ENCODE measurements at places on chromosomes 5 and 9.

GRCh38 chr5:7667216-7667767 is 183.6 kb downstream of the CFAP90 start:
- no peaks in the 10 kb centered on the region for H3K27me3 ChIP-seq
- H3K36me3 ChIP-seq, result no peaks in the 10 kb centered on the region
- H3K4me3 ChIP-seq, result no peak overlapping the region

DNA sequence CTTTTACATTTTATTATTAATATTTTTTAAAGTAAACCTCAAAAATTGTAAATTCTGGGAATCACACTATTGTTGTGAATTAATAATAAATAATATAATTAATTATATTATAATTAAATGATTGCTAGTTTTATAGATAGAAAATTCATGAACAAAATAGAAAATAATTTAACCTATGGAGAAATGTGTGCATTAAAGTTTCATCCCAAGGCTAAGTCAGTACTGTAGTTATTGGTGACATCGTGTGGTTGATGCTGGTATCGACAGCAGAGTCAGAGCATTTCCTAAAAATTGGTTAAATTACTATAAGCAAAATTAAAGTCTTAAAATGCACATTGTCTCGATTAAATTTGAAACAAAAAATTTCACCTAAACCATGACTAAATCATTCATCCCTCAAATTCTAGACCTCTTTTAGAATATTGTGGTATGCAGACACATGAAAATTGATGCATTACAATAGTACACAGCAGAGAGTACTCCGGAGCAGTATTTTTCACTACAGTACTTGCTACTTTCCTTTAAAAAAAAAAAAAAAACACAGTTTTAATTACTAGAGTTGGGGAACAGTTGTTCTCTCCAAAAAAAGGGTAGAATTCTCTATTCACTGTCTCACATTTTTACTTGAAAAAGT is 73.9 kb downstream of the RORB start:
- H3K4me1 ChIP-seq, result no peaks in the 10 kb centered on the region
- no peak overlapping the region for H3K27ac ChIP-seq
- no peak for DNase-seq
- no peaks in the 10 kb centered on the region for H3K36me3 ChIP-seq

DNA sequence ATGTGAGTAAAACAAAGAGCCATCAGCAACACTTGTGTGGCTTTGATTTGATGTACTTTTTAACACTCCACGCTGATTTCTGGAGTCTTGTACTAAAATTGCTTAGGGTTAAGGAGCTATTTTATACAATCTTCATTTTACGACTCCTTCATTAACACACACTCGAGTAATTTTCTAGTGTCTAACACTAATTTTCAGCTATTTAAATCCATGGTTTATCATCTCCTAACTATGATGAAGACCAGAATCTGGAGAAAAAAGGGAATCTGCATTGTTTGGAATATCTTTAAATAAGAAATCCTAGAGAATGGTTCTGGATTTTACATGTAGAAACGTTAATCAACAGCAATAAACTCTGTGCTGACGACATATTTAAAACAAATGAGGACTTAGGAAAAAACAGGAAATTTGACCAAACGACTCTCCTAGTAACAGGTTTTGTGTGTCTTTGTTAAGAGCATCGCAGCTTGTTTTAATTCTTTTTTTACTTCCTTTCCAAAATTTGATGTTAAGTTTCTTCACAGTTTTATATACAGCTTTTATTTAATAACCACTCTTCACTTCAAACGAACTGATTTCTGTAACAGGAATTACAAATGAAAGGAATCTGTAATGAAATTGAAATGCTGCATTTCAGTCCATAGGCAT is 138.5 kb downstream of the AOPEP start:
- DNase-seq, result no peak
- H3K27me3 ChIP-seq, result peaks cover 53% of the 10 kb centered on the region
- H3K4me3 ChIP-seq, result no peak overlapping the region
- H3K4me1 ChIP-seq, result peaks cover 34% of the 10 kb centered on the region
- no peak overlapping the region for H3K27ac ChIP-seq

- DNase-seq, result no peak
- no peaks in the 10 kb centered on the region for H3K4me1 ChIP-seq
- H3K27ac ChIP-seq, result no peak overlapping the region
- H3K36me3 ChIP-seq, result no peaks in the 10 kb centered on the region
These were observed 28.5 kb upstream of the IFNA14 start for GRCh38 chr9:21268347-21268657.

DNA sequence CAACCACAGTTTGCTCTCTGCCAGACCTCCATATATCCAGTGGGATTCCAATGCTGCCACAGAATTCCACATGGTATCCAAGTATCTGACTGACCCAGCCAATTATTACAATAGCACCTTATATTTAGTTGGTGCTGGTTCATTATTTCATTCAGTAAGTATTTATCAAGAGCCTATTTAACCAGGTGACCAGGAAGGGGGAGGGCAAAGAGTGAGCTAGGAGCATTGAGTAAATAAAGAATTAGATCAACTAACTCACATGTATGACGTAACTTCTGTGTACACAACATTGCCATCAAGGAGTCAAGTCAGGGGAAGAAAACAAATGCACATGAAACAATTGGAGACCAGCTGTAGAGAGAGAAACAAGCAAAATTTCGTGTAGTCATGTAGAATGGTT is 207.1 kb upstream of the PAPPA start:
- no peak overlapping the region for H3K27ac ChIP-seq
- no peaks in the 10 kb centered on the region for H3K36me3 ChIP-seq
- no peaks in the 10 kb centered on the region for H3K27me3 ChIP-seq
- no peak for DNase-seq
- no peaks in the 10 kb centered on the region for H3K4me1 ChIP-seq

- H3K27me3 ChIP-seq, result no peaks in the 10 kb centered on the region
- no peak for DNase-seq
- H3K4me1 ChIP-seq, result peaks cover 4% of the 10 kb centered on the region
- H3K4me3 ChIP-seq, result peak overlapping the region; percentile 87
These were observed 2.7 kb upstream of the LCN12 start for GRCh38 chr9:136949239-136949816.

- no peak overlapping the region for H3K4me3 ChIP-seq
- H3K4me1 ChIP-seq, result peaks cover 24% of the 10 kb centered on the region
- peaks cover 5% of the 10 kb centered on the region for H3K36me3 ChIP-seq
- H3K27me3 ChIP-seq, result peaks cover 4% of the 10 kb centered on the region
- DNase-seq, result no peak
These were observed 2.5 kb upstream of the QSOX2 start for GRCh38 chr9:136247947-136248637.

DNA sequence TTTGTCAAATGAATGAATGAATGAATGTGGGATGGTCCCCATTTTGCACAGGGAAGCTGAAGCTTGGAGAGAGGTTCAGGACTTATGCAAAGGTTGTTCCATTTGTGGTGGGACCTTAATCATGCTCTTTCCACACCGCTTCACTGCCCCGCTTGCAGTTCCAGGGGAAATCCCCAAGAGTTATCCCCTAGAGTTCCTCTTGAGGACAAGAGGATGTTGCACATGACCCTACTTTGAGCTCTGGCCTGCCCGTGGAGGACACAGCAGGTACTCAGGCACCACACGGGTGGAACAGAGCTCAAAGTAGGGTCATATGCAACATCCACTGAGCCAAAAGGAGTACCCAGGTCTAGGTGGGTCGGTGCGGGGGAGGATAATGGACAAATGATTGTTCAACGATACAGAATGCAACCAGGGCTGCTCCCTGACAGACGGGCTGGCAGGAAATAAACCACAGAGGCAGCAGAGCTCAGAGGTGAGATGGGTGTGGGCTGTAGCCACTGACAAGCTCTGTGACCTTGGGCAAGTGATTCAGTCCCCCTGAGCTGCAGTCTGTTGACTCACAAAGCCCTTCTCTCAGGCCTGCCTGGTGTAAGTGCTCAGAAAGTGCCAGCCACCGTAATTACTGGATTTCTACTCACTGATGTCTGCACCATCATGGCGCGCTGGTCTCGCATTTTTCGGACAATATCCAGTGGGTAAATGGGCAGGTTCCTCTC is 60.3 kb upstream of the EPB41L4B start:
- DNase-seq, result no peak
- no peaks in the 10 kb centered on the region for H3K27me3 ChIP-seq
- no peak overlapping the region for H3K27ac ChIP-seq
- peaks cover 2% of the 10 kb centered on the region for H3K4me1 ChIP-seq
- no peaks in the 10 kb centered on the region for H3K36me3 ChIP-seq

DNA sequence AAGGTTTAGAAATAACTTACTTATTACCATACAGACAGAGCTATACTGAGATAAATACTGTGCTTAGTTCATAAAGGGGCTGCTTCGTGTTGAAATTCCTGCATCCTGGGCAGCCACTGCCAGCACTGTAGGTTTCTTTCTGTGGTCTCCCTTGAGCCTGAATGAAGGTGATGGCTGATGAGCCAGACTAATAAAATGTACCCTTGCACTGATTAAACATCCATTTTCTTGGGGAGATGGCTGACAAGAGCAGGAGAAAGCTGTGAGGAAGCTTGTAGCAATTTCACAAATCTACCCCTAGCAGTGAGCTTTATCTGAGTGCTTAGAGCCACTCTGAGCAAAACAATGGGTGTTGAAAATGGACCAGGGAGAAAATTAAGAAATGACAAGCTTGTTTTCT is 23.3 kb upstream of the ZSWIM6 start:
- no peaks in the 10 kb centered on the region for H3K36me3 ChIP-seq
- H3K4me3 ChIP-seq, result no peak overlapping the region
- peaks cover 34% of the 10 kb centered on the region for H3K4me1 ChIP-seq
- no peaks in the 10 kb centered on the region for H3K27me3 ChIP-seq
- H3K27ac ChIP-seq, result no peak overlapping the region

- no peaks in the 10 kb centered on the region for H3K4me1 ChIP-seq
- no peak overlapping the region for H3K27ac ChIP-seq
- H3K27me3 ChIP-seq, result peaks cover 2% of the 10 kb centered on the region
These were observed 16.4 kb downstream of the FGF1 start for GRCh38 chr5:142669477-142669876.

- H3K36me3 ChIP-seq, result no peaks in the 10 kb centered on the region
- no peak for DNase-seq
- no peaks in the 10 kb centered on the region for H3K4me1 ChIP-seq
- H3K27ac ChIP-seq, result no peak overlapping the region
- peaks cover 32% of the 10 kb centered on the region for H3K27me3 ChIP-seq
These were observed 118.2 kb downstream of the HSD17B3 start for GRCh38 chr9:96183751-96184150.

- H3K36me3 ChIP-seq, result no peaks in the 10 kb centered on the region
- no peaks in the 10 kb centered on the region for H3K27me3 ChIP-seq
- no peak for DNase-seq
- no peak overlapping the region for H3K27ac ChIP-seq
- H3K4me3 ChIP-seq, result no peak overlapping the region
These were observed 73.2 kb upstream of the STXBP1 start for GRCh38 chr9:127538849-127539258.

DNA sequence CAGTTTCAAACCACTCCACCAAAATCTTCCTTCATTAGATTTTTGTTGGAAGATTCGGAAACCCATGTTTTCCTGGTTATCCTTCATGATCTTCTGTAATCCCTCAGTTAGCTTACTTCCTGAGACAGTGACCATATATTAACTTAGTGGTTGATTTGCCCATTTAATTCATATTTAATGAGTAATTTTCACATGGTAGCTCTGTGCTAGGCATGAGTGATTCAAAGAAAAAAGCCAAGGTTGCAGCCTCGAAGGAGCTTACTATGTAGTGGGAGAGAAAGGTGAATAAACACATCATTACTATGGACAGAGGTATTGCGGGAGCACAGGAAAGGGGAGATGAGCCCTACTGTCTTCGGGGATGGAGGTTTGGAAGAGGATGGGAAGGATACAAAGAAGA is 158.5 kb downstream of the TLE1 start:
- no peaks in the 10 kb centered on the region for H3K27me3 ChIP-seq
- no peaks in the 10 kb centered on the region for H3K4me1 ChIP-seq
- H3K4me3 ChIP-seq, result no peak overlapping the region
- H3K36me3 ChIP-seq, result no peaks in the 10 kb centered on the region
- DNase-seq, result no peak
- no peak overlapping the region for H3K27ac ChIP-seq

DNA sequence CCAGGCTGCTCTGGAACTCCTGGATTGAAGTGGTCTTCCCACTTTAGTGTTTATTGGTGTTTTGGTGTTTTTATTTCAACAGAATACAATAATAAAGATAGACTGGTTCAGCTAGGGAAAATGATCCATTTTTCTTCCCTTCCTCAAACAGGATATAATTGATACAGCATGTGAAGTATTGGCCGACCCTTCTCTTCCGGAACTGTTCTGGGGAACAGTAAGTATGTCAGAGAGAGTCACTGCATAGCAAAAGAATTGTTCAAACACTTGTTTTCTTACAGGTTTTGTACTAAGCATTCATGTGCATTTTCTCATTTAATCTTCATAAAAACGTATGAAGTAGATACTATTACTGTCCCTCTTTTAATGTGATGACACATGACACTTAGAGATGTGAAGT is 31.6 kb downstream of the NUP188 start:
- H3K27ac ChIP-seq, result no peak overlapping the region
- H3K36me3 ChIP-seq, result peaks cover 62% of the 10 kb centered on the region
- no peaks in the 10 kb centered on the region for H3K27me3 ChIP-seq
- no peak for DNase-seq
- H3K4me3 ChIP-seq, result no peak overlapping the region

- H3K4me3 ChIP-seq, result no peak overlapping the region
- peaks cover 6% of the 10 kb centered on the region for H3K36me3 ChIP-seq
- no peak for DNase-seq
- H3K27me3 ChIP-seq, result no peaks in the 10 kb centered on the region
These were observed 220.8 kb upstream of the TBCA start for GRCh38 chr5:77996943-77997342.

GRCh38 chr5:42605490-42605889 is 151.1 kb upstream of the CCDC152 start:
- H3K27me3 ChIP-seq, result peaks cover 10% of the 10 kb centered on the region
- no peaks in the 10 kb centered on the region for H3K36me3 ChIP-seq
- no peak for DNase-seq
- no peak overlapping the region for H3K4me3 ChIP-seq

DNA sequence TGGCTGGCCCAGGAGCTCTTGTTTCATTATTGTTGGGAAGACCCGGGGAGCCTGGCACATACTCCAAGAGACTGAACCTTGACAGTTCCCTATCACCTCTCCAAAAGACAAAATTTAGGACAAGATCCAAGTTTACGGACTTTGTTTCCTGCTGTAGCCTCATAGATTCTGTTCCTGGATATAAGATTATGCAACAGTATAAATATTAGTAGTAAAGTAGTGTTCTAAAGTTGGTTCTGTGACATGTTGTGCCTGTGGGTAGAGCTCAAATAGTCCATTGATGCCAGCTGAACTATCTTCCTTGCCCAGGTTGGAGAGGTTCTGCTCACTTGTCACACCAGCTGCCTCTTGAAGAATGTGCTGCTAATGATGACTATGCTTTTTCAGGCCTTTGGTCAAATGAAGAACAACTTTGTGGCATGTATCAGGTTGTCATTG is 430.2 kb downstream of the DMAC1 start:
- no peaks in the 10 kb centered on the region for H3K36me3 ChIP-seq
- H3K27ac ChIP-seq, result no peak overlapping the region
- peaks cover 7% of the 10 kb centered on the region for H3K27me3 ChIP-seq
- H3K4me1 ChIP-seq, result no peaks in the 10 kb centered on the region
- DNase-seq, result no peak
- no peak overlapping the region for H3K4me3 ChIP-seq

DNA sequence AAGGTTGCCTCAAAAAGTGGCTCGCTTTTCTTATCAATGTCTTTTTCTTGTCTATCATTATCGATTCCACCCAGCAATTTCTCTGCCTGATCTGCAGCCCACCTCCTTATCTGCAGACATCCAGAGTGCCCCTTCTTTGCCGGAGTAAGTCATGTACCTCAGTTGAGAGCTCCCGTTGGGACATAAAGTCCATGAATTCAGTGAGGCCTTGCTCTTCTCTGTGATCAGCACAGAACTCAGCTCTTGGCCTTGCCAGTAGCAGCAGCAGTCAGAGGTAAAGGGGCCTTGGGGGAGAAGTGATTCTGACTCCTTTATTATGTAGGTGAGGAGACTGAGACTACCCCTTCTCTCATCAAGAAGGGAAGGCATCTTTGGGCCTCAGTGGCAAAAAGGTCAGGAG is 24.9 kb upstream of the DCAF12 start:
- peaks cover 14% of the 10 kb centered on the region for H3K27me3 ChIP-seq
- H3K27ac ChIP-seq, result no peak overlapping the region
- H3K4me3 ChIP-seq, result no peak overlapping the region
- DNase-seq, result no peak

Measured in T-helper 2 cell treated with Interferon-gamma antibody and Interleukin-4, amounts not matched to agents 5 μg/mL and 100 μg/mL, for 36 hours (primary cell).